Stimulated activated CD4-positive, alpha-beta T cell treated with anti-CD3 and anti-CD28 coated beads, Interleukin-4, amount 100 ng/mL, for 48 hours (primary cell): ENCODE measurements at places on chromosomes 6 and 20.

GRCh38 chr20:61674688-61675087 lies 391.0 kb downstream of the TAF4 start:
- no peak for DNase-seq

GRCh38 chr6:158142789-158143188 lies 25.3 kb downstream of the SERAC1 start:
- no peak for DNase-seq

DNA sequence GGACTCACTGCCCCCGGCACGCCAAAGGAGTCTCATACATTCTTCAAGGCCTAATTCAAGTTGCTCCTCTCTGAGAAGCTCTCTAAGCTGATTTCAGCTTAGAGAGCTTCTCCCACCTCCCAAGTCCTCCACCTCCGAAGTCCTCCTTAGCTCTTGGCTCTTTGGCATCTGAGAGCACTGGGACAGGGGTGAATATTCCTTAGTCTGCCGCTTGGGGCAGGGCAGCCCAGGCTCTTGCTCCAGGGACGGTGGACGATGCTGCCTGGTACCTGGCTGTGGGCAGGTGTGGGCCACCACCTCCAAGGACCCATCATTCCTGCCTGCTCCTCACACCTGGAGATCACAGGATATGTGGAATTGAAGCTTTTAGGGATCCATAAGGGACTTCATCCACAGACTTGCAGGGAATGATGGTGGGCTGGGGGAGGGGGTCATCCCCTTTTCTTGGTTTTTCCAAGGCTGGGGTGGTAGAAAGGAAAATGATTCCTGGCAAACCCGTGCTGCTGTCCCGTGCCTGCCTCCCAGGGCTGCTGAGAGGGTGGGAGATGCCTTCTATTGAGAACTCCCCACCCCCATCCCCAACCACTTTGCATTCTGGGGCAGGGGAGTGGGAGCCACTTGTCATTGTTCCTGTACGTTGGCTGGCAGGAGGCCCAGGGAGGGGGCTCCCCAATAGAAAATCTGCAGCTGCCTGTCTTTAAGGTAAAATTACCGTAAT lies 57.4 kb downstream of the ARHGAP40 start:
- no peak for DNase-seq

DNA sequence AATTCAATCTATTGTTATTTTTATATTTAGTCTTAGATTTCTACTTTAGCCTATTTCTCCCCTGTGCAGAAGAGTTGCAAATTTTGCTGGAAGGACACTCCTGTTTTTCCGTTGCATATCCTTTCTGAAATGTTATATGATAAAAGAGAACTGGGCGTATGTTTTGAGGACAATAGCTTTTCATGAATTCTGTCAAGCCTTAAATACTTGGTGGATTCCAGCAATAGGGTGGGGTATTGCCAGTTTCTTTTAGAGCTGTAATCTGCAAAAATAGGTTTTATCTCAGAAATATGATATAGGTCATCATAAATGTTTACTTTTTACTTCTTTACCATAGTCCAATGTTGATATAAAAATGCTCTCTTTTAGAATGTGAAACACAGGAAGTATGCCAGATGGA lies 42.0 kb downstream of the VTA1 start:
- no peak for DNase-seq

DNA sequence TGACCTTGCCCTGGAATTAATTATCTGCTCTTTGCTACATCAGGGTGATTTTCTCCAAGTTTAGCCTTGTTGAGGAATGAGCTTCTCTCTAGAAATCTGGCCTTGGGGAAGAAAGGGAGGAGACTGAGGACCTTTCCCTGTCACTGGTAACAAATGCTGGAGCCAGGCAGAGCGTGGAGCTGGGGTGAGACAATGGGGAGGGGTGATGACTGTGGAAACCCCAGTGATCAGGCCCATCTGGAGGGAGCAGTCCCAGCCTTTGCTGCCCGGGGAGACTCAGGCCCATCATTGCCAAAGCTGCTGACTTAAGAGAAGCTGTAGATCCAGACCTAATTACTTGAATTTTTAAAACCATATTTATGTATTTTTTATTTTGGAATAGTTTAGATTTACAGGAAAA lies 31.3 kb downstream of the BCAS4 start:
- DNase-seq, result no peak

DNA sequence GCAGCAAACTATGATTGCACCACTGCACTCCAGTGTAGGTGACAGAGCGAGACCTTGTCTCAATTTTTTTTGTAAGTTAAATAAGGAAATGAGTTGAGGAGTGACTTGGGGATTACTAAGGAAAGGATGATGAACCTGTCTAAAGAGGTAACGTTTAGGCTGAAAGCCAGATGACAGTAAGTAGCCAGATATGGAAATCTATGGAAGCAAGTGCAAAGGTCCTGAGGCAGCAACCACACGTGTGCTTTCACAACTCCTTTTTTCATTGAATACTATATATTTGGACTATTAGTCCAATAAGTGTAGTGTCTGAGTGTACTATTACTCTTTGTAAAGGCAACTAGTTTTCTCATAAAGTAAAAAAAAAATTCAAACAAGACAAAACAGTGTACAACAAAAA lies 147.4 kb downstream of the CD24 start:
- no peak for DNase-seq

- no peak for DNase-seq
Measured at GRCh38 chr6:55379471-55379870, 52.2 kb downstream of the GFRAL start.

DNA sequence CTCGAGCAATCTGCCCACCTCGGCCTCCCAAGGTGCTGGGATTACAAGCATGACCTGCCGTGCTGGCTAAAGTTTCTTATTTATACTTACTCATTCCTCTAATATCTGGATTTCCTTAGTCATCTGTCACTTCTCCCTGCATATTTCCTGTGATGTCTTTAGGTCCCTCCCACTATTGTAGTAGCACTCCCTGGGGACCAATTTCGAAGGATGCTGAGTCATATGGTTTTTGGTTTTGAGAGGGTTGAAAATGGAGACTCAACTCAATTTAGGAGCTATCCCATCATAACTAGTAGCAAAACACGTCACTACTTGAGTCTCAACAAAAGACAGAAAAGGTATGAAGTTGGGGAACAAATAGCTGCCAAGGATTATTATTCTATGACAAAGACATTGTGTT lies 20.2 kb downstream of the MCUR1 start:
- DNase-seq, result no peak

GRCh38 chr6:14254505-14254904 lies 136.9 kb downstream of the CD83 start:
- DNase-seq, result no peak

GRCh38 chr6:8110117-8110721 lies 7.9 kb upstream of the EEF1E1 start:
- no peak for DNase-seq

DNA sequence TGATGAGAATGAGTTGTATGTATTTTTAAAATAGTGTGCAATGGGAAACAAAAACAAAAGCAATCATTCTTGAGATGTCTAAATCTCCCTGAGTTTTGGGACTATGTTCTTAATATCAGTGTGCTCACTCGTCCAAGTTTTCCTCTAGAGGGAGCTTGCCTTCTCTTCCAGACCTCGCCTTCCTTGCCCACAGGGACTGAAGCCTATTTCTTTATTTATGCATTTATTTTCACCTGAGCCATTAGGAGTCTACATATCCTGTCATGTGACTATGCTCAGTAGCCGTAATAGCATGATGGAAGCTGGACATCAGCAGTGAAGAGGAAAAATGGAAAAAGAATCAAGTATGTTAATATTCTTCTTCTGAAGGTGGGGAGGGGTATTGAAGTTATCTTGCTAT lies 131.2 kb downstream of the SH3BGRL2 start:
- DNase-seq, result no peak

GRCh38 chr20:42191140-42191860 lies 573.1 kb upstream of the CHD6 start:
- no peak for DNase-seq

DNA sequence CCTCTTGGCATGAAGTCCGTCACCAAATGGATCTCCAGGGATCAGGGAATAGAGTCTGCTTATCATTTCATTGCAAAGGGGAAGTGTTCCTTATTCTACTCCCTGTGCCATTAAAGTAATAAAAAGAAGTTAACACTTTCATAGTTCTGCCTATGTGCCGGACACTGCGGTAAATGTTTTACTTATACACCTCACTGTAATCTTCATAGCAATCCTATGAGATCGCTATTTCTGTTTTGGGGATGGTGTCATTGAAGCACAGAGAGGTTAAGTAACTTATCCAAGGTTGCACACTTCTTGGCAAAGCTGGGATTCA lies 177.7 kb downstream of the TSHZ2 start:
- no peak for DNase-seq

- no peak for DNase-seq
Measured at GRCh38 chr6:40962241-40962640, 76.8 kb downstream of the UNC5CL start.

DNA sequence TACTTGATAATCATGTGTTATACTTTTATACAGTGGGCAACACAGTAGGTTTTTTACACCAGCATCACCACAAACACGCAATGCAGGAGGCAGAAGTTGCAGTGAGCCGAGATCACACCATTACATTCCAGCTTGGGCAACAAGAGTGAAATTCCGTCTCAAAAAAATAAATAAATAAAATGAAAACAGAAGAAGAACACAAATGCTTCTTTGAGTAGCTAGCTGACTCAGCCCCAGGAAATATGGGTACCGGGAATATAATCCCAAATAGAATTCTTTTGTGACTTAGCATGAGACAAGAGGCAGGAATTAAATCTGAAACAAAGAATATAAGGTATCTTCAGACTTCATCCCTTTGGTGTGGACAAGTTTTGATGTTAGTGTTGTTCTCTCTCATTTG lies 164.2 kb upstream of the ATXN1 start:
- no peak for DNase-seq
